ENCODE measurements at places on chromosomes 2 and 18.

GRCh38 chr2:174510583-174511189 is 23.9 kb upstream of the GPR155 start:
- no peak for DNase-seq

DNA sequence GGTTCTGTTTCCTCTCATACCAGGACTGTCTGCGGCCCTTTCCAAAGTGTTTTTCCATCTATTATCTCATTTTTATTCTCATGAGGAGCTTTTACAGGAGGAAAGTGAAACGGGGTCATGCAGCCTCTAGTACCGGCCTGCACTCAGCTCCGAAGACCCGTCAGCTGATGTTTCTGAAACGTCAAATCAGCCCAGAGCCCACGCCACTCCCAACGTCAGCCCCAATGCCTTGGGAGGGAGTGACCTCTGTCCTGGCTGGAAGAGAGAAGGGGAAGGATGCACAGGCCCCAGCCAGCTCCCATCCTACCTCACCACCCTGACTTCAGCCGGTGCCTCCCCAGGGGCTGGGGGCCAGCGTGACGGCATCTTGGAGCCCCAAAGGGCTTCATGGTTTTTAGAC is 58.5 kb downstream of the ADCY3 start:
- no peak for DNase-seq

DNA sequence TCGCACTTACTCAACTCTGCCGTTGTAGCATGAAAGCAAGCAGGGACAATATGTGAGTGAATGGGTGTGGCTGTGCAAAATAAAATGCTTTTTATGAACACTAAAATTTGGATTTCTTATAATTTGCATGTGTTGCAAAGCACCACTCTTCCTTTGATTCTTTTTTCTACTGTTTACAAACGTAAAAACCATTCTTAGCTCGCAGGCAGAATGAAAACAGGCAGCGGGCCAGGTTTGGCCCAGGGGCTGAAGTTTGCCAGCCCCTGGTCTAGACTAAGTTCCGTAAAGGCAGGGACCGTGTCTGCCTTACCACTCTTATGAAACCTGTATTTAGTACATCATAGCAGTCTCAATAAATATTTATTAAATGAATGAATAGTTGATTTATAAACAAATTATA is 83.7 kb upstream of the SPATS2L start:
- DNase-seq: no peak

DNA sequence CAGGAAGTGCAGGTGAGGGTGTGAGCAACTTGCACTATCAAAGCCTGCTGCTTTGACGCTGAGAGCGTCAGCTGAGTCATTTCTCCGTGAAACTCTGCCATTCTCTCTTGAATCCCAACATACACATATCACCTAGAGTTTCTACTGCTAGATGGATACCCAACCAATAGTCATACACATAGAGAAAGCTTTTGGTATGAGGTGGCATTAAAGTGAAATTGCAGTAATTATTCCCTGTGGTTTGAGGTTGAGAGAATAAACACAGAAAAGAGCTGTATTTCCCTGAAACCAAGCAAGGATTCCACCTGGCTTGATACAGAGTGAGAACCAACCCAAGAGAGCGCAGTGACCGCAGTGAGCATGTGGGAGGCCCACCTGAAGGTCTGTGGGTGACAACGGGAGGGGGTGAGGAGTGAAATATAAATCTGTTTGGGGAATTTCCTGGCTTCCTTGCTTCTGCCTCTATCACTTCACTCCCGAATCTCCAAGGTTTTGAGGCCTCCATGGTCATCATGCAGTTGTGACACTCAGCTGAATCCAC is 28.8 kb upstream of the TMEM18 start:
- no peak for DNase-seq

GRCh38 chr2:37418956-37419355 is 74.5 kb downstream of the QPCT start:
- DNase-seq: no peak

DNA sequence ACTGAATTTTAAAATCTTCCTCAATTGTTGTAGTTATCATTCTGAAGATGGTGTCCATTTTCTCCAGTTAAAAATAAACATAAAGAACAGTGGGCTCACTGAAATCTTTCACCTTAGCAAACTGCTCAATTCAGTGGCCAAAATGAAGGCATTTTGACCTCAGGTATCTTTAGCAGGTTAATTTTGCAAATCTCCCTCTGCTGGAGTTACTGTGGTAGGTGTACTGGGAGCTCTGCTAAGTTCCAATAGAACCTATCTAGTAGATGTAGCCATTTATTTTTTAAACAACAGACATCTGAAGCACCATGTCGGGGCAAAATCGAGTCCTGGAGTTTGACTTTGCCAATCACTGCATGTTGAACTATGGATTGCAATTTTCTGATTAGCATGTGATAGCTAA is 177.1 kb downstream of the IRS1 start:
- DNase-seq: no peak

GRCh38 chr2:167345559-167345958 is 457.3 kb downstream of the XIRP2 start:
- no peak for DNase-seq

DNA sequence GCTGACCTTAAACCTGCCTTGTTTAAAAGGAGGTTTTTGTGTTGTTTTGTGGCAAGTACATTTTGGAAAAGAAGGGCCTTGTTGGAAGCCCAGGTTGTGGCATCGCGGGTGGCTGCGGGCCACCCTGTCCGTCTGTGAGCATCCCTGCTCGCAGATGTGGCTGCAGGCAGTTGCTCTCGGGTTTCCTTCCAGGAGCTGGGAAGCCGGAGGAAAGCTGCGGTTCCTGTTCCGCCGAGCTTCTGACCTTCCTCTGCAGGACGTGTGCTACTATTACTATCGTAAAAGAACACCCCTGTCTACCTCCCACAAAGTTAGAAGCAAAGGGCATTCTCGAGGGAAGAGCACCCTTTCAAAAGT is 766 bp downstream of the MFF start:
- DNase-seq: no peak

- no peak for DNase-seq
Measured at GRCh38 chr2:202017940-202018339, 15.7 kb upstream of the FZD7 start.

GRCh38 chr2:236236559-236237452 is 27.4 kb downstream of the ASB18 start:
- DNase-seq: no peak

DNA sequence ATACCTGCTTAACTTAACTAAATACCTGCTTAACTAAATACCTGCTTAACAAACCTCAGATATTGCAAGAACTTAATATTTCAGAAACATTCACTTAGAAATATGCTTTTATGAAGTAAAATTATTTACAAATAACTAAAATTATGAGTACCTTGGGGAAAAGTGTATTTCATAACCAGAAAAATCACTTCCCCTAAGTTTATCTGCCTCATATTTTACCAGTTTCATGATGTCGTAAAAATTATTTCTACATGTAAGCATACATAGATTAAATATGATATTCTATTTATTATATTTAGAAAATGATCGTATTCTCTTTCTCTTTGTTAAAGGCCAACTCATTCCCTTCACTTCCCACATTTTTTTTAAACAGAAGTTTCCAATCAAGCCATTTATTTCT is 41.5 kb upstream of the DSC1 start:
- no peak for DNase-seq

DNA sequence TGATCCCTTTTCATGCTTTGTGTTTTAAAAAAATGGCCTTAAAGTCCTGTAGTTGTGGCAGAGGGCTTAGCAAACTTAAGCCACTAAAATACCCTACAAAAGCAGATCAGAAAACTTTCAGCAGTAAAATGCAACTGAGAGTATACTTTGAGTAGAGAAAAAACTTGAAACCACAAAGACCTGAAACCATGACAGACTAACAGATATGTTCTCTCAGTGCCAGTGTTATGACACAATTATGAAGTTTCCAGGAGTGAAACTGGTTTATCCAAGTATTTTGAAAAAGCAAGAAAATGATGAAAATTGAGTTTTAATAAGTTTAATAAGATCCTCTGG is 74.5 kb downstream of the SPRED2 start:
- no peak for DNase-seq

DNA sequence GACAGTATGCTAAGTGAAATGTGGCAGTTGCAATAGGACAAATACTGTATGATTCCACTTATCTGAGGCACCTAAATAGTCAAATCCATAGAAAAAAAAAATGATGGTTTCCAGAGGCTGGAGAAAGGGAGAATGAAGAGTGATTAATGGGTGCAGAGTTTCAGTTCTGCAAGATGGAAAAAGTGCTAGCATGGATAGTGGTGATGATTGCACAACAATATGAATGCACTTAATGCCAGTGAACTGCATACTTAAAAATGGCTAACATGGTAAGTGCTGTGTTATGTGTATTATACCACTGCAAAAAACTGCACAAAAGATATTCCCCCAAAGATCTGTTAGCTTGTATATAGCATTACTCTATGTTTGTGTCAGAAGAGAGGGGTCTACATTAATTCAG is 185.4 kb downstream of the INHBB start:
- no peak for DNase-seq

- DNase-seq: no peak
Measured at GRCh38 chr2:66443186-66443978, 8.5 kb downstream of the MEIS1 start.

DNA sequence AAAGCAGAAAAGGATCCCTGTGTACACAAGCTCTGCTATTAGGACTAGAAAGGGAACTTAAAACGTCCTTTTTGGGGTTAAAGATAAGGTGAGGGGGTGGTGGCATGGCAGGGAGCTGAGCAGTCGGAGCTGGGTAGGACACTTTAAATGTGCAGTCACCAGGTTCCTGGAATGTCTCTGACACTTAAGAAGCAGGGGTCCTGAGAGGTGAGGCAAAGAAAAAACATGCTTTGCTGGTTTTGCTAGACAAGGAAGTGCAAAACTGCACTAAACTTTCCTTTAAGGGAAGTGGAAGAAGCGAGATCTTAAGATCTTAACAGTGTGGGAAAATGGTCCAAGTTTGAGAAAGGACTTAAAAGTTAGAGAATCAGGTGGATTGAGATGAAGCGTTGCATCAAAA is 99.5 kb upstream of the MAP3K20 start:
- no peak for DNase-seq

- DNase-seq: no peak
Measured at GRCh38 chr2:48268671-48269070, 261.3 kb upstream of the STON1 start.

All from NK-92 treated with Interleukin-12 subunit alpha and Interleukin-12 subunit beta, amount 100 ng/mL, for 24 hours (cell line).